ENCODE measurements at places on chromosomes 3 and 15.
A peak's percentile ranks its signal among the peaks of the same experiment; 100 is the strongest.

DNA sequence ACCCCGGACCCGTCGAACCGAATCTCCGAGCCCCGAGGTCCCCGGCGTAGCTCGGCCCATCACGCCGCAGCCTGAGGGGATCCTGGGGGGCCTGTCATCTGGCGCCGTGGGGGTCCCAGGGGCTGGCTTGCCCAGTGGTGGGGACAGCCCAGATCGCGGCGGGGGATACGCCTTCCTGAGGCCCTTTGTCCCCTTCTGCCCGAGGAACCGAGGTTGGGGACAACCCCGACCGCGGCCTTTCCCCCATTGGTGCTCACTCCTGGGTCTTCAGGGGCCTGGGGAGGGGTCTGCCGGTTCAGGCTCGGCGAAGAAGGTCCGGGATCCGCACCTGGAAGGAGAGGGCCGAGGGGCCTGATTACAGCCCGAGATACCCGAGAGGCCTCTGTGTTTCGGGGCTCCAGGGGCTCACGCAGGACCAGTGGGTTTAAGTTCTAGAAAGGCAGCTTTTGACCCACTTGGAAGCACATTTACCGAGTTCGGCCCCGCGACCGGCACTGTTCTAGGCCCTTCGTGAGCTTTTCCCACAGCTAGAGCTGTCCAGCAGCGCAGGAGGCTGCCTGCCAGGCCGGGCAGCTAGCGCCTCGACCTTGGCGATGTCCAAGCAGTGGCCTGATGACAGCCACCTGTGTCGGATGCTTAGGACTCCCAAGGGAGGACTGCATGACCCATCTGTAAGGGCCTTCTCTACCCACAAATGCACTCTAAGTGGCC is 504 bp downstream of the ABHD2 start:
- peaks cover 22% of the 10 kb centered on the region for H3K4me1 ChIP-seq
- DNase-seq = no peak
- peaks cover 5% of the 10 kb centered on the region for H3K36me3 ChIP-seq
- no peak overlapping the region for H3K27ac ChIP-seq
- no peak overlapping the region for H3K4me3 ChIP-seq

- H3K27me3 ChIP-seq = peaks cover 67% of the 10 kb centered on the region
- no peak overlapping the region for H3K4me3 ChIP-seq
- H3K36me3 ChIP-seq = no peaks in the 10 kb centered on the region
- DNase-seq = no peak
- H3K27ac ChIP-seq = no peak overlapping the region
- H3K4me1 ChIP-seq = no peaks in the 10 kb centered on the region
These were observed 68.0 kb upstream of the ADPGK start for GRCh38 chr15:72851586-72851985.

GRCh38 chr3:134617608-134618477 is 33.0 kb downstream of the KY start:
- H3K36me3 ChIP-seq = no peaks in the 10 kb centered on the region
- no peak for DNase-seq
- no peak overlapping the region for H3K4me3 ChIP-seq
- no peak overlapping the region for H3K27ac ChIP-seq
- no peaks in the 10 kb centered on the region for H3K4me1 ChIP-seq
- H3K27me3 ChIP-seq = no peaks in the 10 kb centered on the region

DNA sequence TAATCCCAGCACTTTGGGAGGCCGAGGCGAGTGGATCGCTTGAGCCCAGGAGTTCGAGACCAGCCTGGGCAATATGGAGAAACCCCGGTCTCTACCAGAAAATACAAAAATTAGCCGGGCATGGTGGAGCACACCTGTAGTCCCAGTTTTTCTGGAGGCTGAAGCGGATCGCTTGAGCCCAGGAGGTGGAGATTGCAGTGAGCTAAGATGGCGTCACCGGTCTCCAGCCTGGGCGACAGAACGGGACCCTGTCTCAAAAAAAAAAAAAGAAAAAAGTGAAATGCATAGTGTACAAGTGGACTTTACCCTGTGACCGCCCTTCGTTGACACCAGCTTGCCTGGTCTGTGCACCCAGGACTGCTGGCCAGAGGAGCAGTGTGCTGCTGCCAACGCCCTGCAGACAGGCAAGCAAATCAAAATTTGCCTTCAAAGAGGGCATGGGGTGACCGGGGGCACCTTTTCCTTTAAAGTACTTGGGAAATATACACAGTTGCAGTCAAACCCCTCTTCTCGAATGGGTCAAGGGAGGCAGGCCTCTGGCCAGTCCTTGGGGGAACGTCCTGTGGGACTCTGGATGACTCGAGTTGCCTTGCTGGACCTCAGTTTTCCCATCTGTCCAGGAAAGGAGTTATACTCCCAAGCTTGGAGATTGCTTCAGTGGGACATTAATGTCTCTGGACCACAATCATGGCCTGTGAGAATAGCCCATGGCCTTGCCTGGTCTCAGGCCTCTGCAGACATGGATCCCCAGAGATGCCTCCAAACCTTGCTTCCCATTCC is 1.0 kb downstream of the XYLB start:
- H3K4me3 ChIP-seq = peak overlapping the region; percentile 69
- no peaks in the 10 kb centered on the region for H3K27me3 ChIP-seq
- no peak for DNase-seq
- no peak overlapping the region for H3K27ac ChIP-seq

- no peak for DNase-seq
- no peaks in the 10 kb centered on the region for H3K4me1 ChIP-seq
- no peak overlapping the region for H3K27ac ChIP-seq
- H3K4me3 ChIP-seq = no peak overlapping the region
These were observed 136.1 kb upstream of the RBMS3 start for GRCh38 chr3:29144807-29145206.

DNA sequence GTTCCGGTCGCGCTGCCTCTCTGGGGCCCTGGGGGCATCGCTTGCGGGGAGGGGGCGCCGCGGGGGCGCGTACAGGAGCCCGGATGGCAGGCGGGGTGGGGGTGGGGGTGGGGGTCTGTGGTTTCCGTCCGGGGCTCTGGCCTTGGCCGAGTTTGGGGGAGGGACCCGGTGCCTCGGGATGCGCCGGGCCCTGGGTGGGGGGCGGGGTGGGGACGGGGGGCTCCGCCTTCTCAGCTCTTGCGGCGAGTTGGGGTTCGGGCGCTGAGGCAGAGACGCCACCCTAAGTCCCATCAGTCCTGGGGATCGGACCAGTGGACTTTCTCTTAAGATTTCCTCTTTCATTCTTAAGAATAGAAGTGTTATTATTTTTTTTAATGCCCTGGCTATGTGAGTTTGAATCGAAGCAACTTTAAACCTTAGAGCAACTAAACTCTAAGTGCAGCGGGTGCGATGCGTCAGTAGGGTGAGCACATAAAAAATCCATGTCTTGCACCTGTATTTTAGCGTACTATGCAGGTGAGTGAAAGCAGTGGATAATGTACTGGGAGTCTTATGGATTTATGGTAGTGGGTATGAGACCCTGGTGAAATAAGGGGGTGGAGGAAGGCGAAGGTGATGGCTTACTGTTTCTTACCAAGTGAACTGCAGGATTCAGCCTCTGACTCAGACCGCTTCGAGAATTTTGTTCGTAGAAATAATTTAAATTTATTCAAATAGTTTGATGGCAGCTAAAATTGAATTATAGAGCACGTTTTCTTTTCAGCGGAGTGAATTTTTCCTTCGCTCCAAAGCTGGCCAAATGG is 762 bp downstream of the CTNNB1 start:
- peaks cover 8% of the 10 kb centered on the region for H3K36me3 ChIP-seq
- peak overlapping the region; percentile 82 for H3K4me3 ChIP-seq
- no peaks in the 10 kb centered on the region for H3K27me3 ChIP-seq
- peak overlapping the region; percentile 74 for H3K27ac ChIP-seq
- DNase-seq = peak; percentile 34

GRCh38 chr3:176765382-176765900 is 431.8 kb downstream of the TBL1XR1 start:
- no peak overlapping the region for H3K4me3 ChIP-seq
- H3K27me3 ChIP-seq = no peaks in the 10 kb centered on the region
- no peaks in the 10 kb centered on the region for H3K36me3 ChIP-seq
- peaks cover 18% of the 10 kb centered on the region for H3K4me1 ChIP-seq

DNA sequence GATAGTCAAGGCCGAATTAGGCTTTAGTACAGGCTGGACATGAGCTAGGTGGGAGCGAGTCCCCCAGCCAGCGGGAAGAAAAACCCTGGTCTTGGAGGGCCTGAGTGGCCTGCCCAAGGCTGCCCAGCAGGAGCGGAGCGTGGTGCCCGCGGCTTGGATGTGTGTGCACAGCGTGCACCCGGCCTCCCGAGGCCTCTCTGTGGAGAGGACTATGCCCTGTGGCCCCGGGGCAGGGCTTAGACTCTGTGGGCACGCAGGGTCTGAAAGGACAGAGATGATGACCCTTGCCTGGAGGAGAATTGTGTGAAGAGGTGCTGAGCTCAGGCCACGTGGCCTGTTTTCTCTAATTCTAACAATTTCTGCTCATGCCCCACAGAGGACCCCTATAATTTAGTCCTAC is 124.6 kb upstream of the IQSEC1 start:
- DNase-seq = no peak
- H3K27ac ChIP-seq = no peak overlapping the region
- no peak overlapping the region for H3K4me3 ChIP-seq
- H3K36me3 ChIP-seq = no peaks in the 10 kb centered on the region
- H3K4me1 ChIP-seq = no peaks in the 10 kb centered on the region

- H3K4me3 ChIP-seq = no peak overlapping the region
- H3K4me1 ChIP-seq = peaks cover 7% of the 10 kb centered on the region
- no peak overlapping the region for H3K27ac ChIP-seq
- H3K27me3 ChIP-seq = peaks cover 10% of the 10 kb centered on the region
- no peaks in the 10 kb centered on the region for H3K36me3 ChIP-seq
These were observed 106.9 kb downstream of the LSM3 start for GRCh38 chr3:14285548-14285925.

DNA sequence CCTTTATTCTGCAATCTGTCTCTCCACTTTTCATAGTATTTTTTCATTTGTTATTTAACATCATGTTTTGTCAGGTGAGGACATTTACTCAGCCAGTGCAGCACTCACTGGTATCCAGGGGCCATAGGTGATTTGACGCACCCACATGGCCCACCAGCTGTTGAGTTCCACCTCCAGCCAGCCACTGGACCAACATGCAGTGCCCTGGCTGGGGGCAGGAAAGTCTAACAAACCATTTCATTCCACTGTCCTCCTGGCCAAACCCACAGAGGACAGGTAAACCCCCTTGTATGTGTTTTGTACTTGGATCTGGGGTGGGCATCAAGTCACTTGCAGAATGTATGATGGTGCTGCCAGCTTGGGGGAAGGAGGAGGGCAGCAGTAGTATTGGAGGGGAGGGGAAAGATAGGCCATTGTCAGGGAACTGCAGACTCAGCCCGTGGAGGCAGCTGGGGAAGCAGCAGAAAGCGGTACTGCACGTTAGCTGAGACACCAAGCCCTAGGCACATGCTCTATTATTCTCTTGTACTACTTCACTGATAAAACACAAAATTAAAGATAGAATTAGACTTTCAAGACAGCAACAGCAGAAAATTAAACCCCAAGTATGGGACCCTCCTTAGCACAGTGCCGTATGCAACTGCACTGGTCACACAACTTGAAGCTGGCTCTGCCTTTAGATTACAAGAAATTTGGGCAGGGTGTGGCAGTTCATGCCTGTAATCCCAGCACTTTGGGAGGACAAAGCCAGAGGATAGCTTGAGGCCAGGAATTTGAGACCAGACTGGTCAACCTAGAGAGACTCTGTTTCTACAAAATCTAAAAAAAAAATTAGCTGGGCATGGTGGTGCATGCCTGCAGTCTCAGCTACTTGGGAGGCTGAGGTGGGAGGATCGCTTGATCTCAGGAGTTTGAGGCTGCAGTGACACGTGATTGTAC is 15.4 kb upstream of the RPL24 start:
- H3K27me3 ChIP-seq = no peaks in the 10 kb centered on the region
- H3K36me3 ChIP-seq = no peaks in the 10 kb centered on the region
- DNase-seq = no peak
- H3K4me3 ChIP-seq = no peak overlapping the region

DNA sequence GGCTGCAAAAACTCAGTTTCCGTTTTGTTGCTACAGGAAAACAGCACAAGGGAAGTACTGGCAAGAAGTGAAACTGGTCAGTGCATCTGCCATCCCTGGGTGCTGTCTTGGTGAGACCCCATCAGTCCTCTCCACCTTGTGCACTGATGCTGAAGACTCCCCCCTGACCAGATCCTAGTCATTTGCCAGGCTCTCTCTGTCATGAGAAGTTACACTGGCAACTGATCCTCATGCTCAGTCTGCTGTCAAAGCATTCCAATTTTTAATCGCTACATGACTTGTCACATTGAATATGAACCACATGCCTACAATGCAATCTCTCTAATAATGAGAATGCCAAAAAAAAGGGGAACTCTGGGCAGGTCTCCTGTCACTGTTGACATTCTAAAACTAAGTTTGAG is 296.5 kb downstream of the ZIC1 start:
- no peak overlapping the region for H3K27ac ChIP-seq
- no peaks in the 10 kb centered on the region for H3K36me3 ChIP-seq
- H3K4me1 ChIP-seq = no peaks in the 10 kb centered on the region

DNA sequence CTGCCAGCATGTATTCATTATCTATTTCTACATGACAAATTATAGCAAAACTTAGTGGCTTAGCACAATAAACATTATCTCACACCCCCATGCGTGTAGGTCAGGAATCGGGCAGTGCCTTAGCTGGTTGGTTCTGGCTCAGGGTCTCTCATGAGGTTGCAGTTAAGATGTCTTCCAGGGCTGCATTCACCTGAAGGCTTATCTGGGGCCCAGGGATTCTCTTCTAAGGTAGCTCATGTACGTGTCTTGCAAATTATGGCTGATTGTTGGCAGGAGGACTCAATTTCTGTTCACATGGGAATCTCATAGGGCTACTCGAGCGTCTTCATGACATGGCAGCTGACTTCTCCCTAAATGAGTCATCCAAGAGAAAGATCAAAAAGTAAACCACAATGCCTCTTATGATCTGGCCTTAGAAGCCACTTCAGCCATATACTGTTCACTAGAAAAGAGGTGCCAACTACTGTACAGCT is 42.9 kb upstream of the TSC22D2 start:
- peak overlapping the region; percentile 47 for H3K27ac ChIP-seq
- no peaks in the 10 kb centered on the region for H3K36me3 ChIP-seq
- no peak overlapping the region for H3K4me3 ChIP-seq
- peak; percentile 69 for DNase-seq
- no peaks in the 10 kb centered on the region for H3K27me3 ChIP-seq

- H3K4me3 ChIP-seq = no peak overlapping the region
- no peaks in the 10 kb centered on the region for H3K36me3 ChIP-seq
- H3K27me3 ChIP-seq = no peaks in the 10 kb centered on the region
- peak; percentile 55 for DNase-seq
- no peak overlapping the region for H3K27ac ChIP-seq
- H3K4me1 ChIP-seq = no peaks in the 10 kb centered on the region
These were observed 200.8 kb upstream of the GOLGA6L4 start for GRCh38 chr15:84034578-84035398.

GRCh38 chr3:157436583-157437291 is at the start of gene PTX3:
Gene PTX3, plus strand, starts transcription at chr3:157436850. Its CDS starts 84 bp downstream, at chr3:157436934.
- H3K27ac ChIP-seq = no peak within 1 kb of the TSS
- no peaks in the 10 kb centered on the region for H3K27me3 ChIP-seq
- H3K4me1 ChIP-seq = peaks cover 6% of the 10 kb centered on the region
- peak; percentile 83 for DNase-seq

DNA sequence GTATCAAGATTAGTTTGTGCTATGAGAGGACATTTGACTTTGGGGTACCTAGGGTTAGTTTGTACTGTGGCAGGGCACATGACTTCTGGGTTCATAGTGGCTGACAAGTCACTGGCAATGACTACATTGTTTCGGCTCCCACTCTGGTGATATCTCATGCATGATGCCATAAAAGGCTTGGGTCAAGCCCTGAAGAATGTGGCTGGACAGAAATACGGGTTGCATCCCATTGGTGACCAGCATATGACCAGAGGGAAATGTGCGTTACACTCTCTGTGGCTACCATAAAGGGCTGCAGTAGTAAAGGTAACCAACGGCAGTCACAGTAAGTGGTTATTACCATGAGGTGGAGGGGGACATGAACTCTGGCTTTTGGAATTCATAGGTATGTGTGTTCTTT is 18.4 kb downstream of the THOC7 start:
- H3K36me3 ChIP-seq = peaks cover 6% of the 10 kb centered on the region
- H3K27me3 ChIP-seq = no peaks in the 10 kb centered on the region
- H3K27ac ChIP-seq = no peak overlapping the region
- H3K4me3 ChIP-seq = no peak overlapping the region
- DNase-seq = no peak
